ENCODE measurements at places on chromosomes 4 and X.
A peak's percentile ranks its signal among the peaks of the same experiment; 100 is the strongest.

GRCh38 chr4:38531141-38531727, 132.8 kb upstream of the KLF3 start:
- DNase-seq: no peak

DNA sequence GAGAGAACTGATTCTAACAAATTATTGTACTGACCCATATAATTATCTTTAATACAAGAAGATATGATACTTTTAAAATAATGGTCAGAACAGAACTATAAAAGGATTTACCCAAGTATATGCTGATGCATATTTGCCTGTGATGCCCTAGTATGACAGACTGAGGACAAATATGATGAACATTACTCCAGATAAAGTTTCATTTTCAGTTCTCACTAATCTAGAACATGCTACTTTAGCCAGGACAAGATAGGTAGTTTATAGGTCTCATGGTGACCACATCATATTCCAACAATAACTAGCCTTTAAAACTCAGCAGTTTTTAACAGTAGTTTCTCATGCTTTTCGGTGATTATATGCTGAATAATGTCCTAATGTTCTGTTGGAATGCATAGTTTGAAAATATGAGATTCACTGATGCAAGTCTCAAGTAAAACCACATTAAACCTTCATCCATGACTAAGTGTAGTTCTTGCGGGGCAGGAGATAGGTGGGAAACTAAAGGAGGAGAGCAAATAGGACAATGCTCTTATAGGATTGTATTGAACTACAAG, 295.2 kb upstream of the AGA start:
- DNase-seq: no peak

- DNase-seq: no peak
Measured at GRCh38 chr4:40283413-40283812, 51.7 kb upstream of the CHRNA9 start.

GRCh38 chr4:42396752-42397634, at the start of gene SHISA3:
SHISA3 (plus strand) TSS chr4:42397488; CDS start chr4:42398057, 569 bp downstream.
- DNase-seq: no peak

- DNase-seq: no peak
Measured at GRCh38 chrX:45191820-45192409, 8.8 kb downstream of the DIPK2B start.

- peak; percentile 35 for DNase-seq
Measured at GRCh38 chr4:94621491-94622080, 136.2 kb upstream of the BMPR1B start.

DNA sequence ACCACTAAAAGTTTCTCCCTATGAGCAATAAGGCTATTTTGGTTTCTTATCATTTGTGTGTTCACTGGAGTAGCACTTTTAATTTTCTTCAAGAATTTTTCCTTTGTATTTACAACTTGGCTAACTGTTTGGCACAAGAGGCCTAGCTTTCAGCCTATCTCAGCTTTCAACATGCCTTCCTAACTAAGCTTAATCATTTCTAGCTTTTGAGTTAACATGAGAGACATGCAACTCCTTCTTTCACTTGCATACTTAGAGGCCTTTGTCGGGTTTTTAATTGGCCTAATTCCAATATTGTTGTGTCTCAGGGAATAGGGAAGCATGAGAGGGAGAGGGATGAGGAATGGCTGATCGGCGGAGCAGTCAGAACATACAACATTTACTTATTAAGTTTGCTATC, 349.8 kb downstream of the OPHN1 start:
- DNase-seq: no peak

GRCh38 chr4:2930758-2931511, 32.3 kb downstream of the NOP14 start:
- DNase-seq: no peak

GRCh38 chrX:118943102-118943501, 31.3 kb upstream of the LONRF3 start:
- DNase-seq: no peak

- no peak for DNase-seq
Measured at GRCh38 chrX:53000447-53001135, 42.3 kb upstream of the FAM156A start.

DNA sequence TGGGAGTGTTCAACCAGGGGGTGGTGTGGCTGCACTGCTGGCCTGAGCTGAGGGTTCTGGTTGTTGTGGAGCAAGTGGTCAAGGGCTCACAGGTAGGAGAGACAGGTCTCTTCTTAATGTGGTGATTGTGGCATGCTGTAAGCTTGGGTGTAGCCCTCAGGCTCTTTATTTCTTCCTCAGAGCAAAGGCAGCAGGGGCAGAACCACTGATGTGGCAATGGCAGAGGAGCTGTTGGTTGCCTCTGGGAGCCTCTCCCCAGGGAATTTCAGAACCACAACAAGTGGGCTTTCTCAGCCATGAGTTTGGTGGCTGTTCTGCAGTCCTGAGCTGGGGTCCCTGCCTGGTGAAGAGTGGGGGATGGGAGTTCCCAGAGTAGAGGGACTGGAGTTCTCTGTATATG, 1017.2 kb downstream of the SH3BGRL start:
- DNase-seq: no peak

DNA sequence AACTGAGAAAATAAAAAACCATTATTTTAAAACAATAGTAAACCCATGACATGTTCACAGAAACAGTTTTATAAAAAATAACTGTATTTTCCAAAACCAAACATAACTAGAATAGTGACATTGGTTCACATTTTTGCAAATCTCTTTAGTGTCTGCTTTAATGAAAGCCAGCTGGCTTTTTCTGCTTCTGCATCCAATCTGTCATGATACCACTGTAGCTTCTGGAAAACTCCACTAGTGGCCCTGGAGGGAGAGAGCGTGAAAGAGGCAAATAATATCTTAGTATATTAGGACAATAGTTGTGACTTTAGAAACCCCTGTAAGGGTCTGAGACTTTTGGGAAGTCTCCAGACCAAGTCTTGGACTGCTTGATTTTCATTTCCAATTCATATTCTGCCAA, 31.1 kb downstream of the FGFBP1 start:
- DNase-seq: no peak

GRCh38 chr4:38411092-38411491, 252.9 kb upstream of the KLF3 start:
- no peak for DNase-seq

DNA sequence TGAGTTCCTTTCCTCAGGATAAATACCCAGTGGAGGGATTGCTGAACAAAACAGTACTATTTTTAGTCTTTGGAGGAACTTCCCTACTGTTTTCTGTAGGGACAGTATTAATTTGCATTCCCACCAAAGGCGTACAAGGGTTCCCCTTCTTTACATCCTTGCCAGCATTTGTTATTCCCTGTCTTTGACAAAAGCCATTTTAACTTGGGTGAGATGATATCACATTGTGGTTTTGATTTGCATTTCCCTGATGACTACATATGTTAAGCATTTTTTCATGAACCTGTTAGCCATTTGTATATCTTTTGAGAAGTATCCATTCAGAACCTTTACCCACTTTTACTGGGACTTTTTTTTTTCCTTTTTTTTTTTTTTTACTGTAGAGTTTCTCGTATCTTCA, 126.2 kb upstream of the ANXA10 start:
- no peak for DNase-seq

DNA sequence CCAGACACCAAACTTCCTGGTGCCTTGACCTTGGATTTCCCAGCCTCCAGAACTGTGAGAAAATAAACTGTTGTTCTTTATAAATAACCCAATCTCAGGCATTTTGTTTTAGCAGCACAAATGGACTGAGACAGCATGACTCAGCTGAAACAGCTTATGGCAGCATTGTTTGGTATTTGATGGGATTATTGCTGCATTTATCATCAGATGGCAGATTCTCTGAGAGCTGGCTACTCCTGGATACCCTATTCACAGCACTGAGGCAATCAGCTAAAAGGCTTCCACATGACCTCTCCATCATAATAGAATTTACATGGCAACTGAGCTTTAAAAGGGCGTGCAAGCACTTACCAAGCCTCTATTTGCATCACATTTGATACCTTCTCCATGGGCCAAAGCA, 623.1 kb upstream of the CPEB2 start:
- DNase-seq: no peak

DNA sequence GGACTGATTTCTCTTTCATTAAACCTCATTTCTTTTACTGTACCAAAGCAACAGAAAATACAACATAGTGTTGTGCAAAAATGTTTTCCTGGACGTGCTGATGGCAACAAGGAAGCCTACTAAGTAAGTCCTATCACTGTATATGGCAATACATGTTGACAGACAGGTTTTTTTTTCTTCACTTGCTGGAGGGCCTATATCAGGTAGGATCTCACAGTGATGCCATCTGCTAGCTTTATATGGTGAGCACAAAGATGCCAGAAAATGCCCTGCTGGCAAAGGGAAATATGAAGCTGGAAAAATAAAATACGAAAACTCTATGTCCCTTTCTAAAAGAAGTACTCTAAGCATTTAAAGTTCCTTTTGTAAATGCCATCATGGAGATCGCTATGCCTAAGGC, 119.0 kb upstream of the PDLIM3 start:
- DNase-seq: no peak

GRCh38 chrX:110414273-110414672, 55.6 kb downstream of the RTL9 start:
- no peak for DNase-seq

DNA sequence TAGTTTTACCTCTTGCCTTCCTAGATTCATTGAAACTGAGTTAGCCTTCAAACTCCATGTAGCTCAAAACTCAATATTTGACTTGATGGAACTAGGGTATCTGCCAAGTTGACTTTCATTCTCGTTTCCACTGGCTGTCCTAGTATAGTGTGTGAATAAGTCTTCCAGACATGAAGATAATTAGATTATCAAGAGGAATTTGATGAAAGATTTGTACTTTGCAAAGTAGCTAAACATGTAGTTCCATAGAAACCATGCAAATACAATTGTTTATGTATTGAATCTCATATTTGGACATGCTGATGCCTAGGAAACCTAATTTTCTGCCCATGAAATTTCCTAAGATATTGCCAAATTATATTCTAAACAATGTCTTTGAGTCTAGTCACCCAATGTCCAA, 297.5 kb downstream of the ARHGAP24 start:
- DNase-seq: no peak

GRCh38 chr4:130054908-130055307, 959.0 kb downstream of the C4orf33 start:
- DNase-seq: no peak

GRCh38 chr4:71202705-71203104, 136.1 kb upstream of the SLC4A4 start:
- DNase-seq: no peak

GRCh38 chr4:23547096-23547495, 342.8 kb downstream of the PPARGC1A start:
- no peak for DNase-seq

GRCh38 chr4:165502916-165503907, 124.4 kb downstream of the CPE start:
- DNase-seq: no peak

- DNase-seq: no peak
Measured at GRCh38 chr4:104418286-104418685, 76.4 kb downstream of the CXXC4 start.

GRCh38 chr4:108003982-108004515, 14.4 kb downstream of the HADH start:
- no peak for DNase-seq

- DNase-seq: no peak
Measured at GRCh38 chr4:116020141-116020722, 906.8 kb upstream of the NDST4 start.
